ENCODE measurements at places on chromosomes 5 and 9.

DNA sequence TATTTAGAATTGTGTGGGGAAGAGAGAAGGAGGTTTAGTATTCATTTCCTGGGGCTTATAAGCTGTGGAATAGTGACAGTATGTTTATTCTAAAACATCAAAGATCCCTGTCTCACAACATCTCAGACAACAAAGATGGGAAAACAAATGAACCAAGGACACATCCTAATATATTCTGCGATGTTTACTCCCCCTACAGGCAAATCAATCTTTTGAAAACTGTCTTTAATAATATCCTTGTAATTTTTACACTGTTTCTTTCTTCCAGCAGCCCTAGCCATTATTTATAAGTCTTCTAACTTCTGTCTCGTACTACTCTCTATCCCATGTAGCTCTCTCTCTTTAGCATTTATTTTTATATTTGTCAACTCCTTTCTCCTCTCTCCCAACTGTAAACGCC lies 33.5 kb upstream of the TMEM252 start:
- no peak for DNase-seq

DNA sequence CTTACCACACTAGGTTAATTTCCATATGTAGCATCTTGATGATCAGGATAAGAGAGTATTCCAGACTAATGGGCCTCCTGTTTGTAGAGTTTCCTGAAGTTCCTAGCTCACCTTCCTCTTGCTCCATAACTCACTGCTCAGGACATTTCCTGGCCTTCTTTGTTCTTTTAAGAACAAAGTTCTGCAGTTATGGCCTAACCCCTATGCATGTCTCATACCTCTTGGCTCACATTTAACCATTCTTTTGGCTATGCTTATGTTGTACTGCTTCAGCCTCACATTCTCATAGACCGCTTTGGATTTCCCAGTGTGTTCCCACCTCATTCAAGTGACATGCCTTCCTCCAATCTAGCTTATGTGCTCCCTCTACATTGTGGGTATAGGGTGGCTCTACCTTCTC lies 40.5 kb upstream of the HMGCS1 start:
- no peak for DNase-seq

GRCh38 chr9:115250621-115251032 lies 132.7 kb upstream of the TNC start:
- DNase-seq, result no peak

GRCh38 chr5:58913406-58913990 lies 330.6 kb downstream of the RAB3C start:
- DNase-seq, result no peak

GRCh38 chr9:90799271-90799852 lies 2.3 kb upstream of the SYK start:
- no peak for DNase-seq
